HT-29 (cell line): ENCODE measurements at places on chromosomes 2 and 18. TPM values are rescaled to one million over a fixed set of nuclear protein-coding genes. Genes with fewer than 3 reads are reported as not detected.

The HAAO gene
- not detected in 2 replicates for total RNA-seq

The ALKAL2 gene
- not detected in 2 replicates for total RNA-seq

The STARD6 gene
- not detected in 2 replicates for total RNA-seq

The CYP26B1 gene
- 0.05 and 0.10 TPM in 2 replicates for total RNA-seq

- no peak for DNase-seq
These were observed 42.8 kb upstream of the SMAD7 start for GRCh38 chr18:48993586-48993985.

- no peak for DNase-seq
These were observed 41.1 kb downstream of the LIMS1 start for GRCh38 chr2:108575132-108575966.
